ENCODE measurements at places on chromosomes 3 and 15.

DNA sequence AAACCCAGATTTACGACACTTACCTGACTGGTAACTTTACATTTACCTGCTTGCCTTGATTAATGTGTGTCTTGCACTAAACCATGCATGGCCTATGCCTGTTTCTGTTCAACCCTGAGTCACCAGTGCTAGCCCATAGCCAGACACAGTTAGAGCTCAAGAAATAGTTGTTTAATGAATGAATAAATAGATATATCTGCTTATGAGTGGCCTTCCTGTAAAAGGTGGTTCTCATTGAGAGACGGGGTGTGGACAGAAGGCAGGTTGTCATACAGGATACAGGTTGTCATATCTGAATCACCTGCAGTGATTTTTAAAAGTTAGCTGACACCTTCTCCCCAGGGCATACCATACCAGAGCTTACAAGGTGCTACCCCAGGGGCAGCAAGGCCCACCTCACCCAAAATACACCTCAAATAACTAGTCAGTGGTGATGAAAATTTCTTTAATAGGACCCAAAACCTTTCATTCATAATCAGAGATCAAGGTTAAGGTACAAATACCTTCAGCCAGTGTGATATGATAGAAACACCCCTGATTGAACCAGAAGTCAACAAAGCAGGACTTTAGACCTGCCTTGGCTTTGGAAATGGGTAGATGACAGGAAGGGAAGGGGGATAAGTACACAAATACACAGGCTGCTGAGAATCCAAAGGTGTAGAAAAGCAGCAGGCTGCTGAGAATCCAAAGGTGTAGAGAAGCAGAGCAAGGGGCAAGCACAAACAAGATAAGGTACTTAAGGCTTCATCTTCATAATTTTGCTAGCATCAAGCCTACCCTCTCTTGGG, 45.4 kb upstream of the TSC22D2 start:
- peak; percentile 89 for DNase-seq

- DNase-seq: no peak
Observed at GRCh38 chr15:78076231-78077052, 1.1 kb downstream of the TBC1D2B start.

GRCh38 chr15:79965846-79966630, 5.0 kb downstream of the BCL2A1 start:
- peak; percentile 92 for DNase-seq

DNA sequence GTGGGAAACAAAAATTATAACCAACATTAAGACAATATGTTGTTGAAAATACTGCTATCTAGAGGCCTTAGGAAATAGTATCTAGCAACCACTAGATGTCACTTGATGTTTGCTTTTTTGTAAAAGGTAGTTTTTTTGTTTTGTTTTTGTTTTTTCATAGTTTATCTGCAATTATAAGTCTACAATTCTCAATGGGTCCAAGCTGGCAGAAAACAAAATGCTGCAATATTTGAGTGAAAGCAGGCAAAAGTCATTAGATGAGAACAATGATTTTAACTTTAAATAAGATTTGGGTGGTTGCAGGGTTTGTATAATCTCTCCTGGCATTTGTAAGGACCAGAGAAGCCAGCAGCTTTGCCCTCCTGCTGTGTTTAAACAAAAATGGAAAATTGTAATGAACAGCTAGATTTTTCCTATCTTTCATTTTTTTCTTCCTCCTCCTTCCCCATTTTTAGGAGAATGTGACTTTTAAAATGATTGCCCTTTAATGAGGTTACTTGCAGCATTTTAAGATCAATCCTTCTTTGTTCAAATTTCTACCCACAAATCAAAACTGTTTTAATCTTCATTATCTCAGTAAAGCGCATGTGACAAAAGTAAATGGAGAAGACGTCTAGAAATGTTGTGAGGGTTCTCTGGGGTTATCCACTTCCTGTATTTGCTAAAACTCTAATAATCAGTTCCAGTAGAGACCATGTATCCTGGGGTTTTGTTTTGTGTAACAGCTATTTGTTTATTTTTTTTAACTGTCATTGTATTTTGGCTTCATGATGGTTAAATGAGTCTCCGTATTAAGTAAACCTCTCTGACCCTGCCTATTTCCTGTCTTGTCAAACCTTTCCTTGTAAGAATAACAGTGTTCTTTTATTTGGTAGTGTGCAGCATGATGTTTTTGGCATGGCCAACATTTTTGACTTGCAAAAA, 27.3 kb downstream of the DUT start:
- peak; percentile 37 for DNase-seq

GRCh38 chr3:122497425-122497824, 17.3 kb downstream of the KPNA1 start:
- peak; percentile 84 for DNase-seq

DNA sequence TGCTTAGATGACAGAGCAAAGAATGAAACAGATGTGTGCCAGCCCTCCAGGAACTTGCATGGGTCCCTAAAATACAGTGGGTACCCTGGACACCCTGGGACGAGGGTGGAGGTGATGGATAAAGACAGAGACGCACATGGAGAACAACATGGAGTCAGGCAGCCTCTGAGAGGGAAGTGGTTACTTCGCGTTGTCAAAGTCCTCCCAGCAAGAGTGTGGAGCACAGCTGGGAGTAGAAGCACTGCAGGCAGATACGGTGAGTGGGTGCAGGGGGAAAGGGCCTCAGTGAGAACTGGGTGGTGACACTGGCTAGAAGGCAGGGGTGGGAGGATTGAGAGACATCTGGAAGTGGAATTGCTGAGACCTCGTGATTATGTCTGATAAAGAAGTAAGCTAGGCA, 70.8 kb upstream of the PRR20G start:
- no peak for DNase-seq

DNA sequence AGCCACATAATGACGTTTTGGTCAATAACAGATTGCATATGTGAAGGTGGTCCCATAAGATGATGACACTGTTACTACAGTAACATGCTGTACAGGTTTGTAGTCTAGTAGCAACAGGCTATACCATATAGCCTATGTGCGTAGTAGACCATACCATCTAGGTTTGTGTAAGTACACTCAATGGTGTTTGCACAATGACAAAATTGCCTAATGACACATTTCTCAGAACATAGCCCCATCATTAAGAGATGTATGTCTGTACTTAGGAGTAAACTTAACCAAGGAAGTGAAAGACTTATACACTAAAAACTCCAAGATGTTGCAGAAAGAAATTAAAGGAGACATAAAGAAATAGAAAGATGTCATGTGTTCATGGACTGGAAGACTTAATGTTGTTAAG, 66.2 kb downstream of the RPLP1 start:
- no peak for DNase-seq

DNA sequence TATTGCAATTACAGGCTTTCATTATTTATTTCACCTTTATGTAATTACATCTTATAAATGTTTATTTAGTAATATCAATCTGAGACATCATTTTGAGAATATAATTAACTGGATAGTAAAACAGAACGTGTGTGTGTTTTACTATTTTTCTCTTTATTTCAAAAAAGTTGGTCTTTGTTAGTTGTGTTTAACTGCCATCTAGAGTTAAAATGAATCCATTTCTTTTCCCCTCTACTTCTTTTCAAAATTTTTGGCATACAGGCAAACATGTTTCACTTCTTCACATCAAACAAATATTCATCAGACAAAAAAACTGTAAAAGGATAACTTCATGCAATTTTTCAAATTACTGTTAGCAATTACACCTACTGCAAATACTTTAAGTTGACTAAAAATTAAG, 61.1 kb downstream of the FEZF2 start:
- no peak for DNase-seq

GRCh38 chr3:38371541-38372213, 25.1 kb downstream of the XYLB start:
- DNase-seq: no peak

GRCh38 chr3:4709341-4709740, 216.2 kb downstream of the ITPR1 start:
- no peak for DNase-seq

GRCh38 chr3:139944256-139944910, 9.4 kb downstream of the CLSTN2 start:
- DNase-seq: no peak

DNA sequence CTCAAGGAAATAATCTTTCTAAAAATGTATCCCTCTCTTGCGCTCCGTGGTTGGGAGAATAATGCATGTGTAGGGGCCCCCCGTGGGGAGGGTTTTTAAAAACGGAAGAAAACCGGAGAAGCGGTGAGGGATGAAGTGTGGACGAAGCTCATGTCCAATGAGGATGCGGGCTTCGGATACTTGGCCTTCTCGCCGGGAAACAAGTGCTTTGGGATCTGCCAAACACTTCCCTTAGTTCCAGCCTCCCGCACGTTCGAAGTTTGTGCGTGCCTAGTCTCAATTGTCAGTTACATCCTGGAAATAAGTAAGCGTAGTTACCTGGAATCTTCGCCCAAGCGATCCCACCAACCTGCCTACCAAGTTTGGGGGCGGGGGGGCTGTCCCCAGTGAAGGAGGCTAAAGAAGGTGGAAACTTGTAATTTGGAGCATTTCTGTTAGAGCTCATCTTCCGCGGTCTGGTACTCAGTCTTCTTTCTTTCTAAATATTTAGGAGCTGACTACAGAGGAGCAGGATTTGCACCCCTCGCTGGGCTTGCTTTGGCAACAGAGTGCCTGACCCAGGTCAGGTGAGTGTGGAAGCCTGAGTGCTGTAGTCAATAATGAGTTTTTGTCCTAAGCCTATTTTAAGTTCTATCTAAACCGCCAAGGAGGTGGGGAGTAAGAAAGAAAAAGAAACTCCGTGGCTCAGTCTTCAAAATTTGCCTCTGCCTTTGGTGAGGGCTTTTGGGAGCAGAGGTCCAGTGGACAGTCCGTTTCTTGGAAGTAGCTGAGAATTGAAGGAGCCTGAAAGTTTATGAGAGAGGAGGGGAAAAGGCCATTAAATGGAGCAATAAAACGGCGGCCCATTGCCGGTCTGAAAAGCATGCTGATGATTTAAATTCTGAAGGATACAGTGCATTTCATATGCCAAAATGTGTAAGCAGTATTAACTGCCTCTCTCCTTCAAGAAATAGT, 1.1 kb downstream of the ITPR1 start:
- peak; percentile 22 for DNase-seq

- DNase-seq: peak; percentile 98
Observed at GRCh38 chr15:84914909-84915605, 30.6 kb downstream of the SLC28A1 start.

GRCh38 chr3:11020764-11021163, 28.2 kb downstream of the SLC6A1 start:
- no peak for DNase-seq

DNA sequence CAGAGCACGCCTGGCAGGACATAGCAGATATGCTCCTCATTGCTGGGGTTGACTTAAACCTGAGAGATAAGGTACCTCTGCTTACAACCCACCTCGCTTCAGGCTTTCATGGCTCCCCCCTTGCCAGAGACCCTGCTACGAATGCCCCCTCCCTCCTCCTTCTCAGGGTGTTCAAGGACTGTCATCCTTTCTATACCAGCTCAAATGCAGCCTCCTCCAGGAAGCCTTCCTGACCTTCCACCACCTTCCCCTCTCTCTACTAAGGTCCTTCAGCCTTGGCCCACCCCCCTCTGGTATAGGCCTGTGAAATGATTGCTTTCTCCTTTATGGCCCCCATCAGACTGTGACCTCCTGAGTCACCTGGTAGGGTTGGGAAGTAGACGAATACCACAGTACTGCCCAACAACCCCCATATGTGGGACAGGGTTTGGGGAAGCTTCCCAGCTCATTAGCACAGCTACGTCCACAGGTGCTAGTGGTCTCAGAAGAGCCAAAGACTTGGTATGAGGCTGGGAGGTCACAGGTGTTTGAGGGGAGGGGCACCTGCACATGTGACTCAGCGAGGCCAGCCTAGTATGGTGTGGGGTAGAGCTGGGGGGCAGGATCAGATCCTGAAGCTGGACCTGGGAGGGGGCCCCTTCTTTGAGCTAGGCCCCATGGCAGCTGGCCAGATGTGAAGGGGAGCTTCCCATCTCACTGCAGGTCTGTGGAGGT, 32.0 kb downstream of the ANKDD1A start:
- DNase-seq: no peak

DNA sequence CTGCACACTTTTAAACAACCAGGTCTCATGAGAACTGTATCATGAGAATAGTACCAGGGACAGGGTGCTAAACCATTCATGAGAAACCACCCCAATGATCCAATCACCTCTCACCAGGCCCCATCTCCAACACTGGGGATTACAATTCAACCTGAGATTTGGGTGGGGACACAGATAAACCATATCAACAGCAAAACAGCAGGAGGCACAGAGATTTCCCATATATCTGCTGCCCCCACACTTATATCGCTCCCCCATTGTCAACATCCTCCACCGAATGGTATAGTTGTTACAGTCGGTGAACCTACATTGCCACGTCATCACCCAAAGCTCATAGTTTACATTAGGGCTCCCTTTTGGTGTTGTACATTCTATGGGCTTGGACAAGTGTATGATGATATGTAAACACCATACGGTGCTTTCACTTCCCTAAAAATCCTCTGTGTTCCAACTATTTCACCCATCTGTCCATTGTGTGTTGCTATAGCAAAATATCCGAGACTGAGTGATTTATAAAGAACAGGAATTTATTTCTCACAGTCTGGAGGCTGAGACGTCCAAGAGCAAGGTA, 224.8 kb downstream of the FAM43A start:
- DNase-seq: no peak

GRCh38 chr3:73029321-73029796, 32.1 kb upstream of the EBLN2 start:
- peak; percentile 83 for DNase-seq

- DNase-seq: no peak
Observed at GRCh38 chr3:127153506-127153815, 39.5 kb upstream of the PRR23E start.

DNA sequence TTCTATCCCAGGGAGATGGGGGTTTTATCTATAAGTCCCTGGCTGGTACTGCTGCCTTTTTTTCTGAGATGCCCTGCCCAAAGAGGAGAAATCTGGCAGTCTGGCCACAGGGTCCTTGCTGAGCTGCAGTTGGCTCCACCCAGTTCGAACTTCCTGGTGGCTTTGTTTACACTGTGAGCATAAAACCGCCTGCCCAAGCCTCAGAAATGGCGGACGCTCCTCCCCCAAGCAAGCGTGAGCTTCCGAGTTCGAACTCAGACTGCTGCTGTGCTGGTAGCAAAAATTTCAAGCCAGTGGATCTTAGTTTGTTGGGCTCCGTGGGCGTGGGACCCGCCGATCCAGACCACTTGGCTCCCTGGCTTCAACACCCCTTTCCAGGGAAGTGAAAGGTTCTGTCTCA, 126.8 kb upstream of the SUCLG2 start:
- DNase-seq: no peak

- no peak for DNase-seq
Observed at GRCh38 chr15:100032358-100033085, 299.3 kb upstream of the LYSMD4 start.

DNA sequence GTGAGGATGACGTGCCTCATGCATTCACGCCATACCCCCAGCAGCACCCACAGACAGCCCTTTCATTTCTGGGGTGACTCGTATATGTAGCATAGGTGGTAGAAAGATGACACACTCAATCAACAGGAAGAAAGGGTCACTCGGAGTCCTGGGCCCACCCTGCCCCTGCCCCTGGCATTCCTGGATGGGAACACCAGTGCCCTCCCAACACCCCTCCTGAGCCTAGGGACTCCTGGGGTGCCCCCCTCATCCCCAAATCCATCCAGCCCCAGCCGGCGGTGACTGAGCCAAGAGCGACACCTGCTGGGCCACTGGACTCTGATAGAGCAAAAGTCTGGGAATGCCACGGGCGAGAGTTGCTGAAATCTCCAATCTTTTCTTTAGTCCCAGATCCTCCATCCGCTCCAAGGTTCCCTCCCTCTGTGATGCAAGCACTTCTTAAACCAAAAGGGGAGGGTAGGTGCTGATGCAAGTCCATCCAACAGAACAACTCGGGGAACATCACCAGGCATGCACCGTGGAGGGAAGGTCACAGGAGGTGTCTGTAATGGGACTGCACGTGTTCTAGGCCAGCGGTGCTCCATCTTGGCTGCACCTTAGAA, 31.1 kb downstream of the ACAN start:
- peak; percentile 54 for DNase-seq

GRCh38 chr15:29323557-29323956, 53.9 kb upstream of the NSMCE3 start:
- DNase-seq: no peak

Data from kidney tubule cell (primary cell).